Spleen (tissue), 13 donors: ENCODE measurements at places on chromosomes 13 and 19. TPM values are rescaled to one million over a fixed set of nuclear protein-coding genes. Genes with fewer than 3 reads are reported as not detected.

The ZNF99 gene
- 0.03 TPM for polyA plus RNA-seq

The ZNF497 gene
- 0.74 TPM for polyA plus RNA-seq

The TUBA3C gene
- polyA plus RNA-seq, result not detected

GRCh38 chr19:48644355-48644754 is 1.6 kb downstream of the CA11 start:
- DNase-seq, result no peak
- no peaks in the 10 kb centered on the region for H3K36me3 ChIP-seq
- peaks cover 5% of the 10 kb centered on the region for H3K27me3 ChIP-seq
- peaks cover 42% of the 10 kb centered on the region for H3K4me1 ChIP-seq

- no peak overlapping the region for H3K27ac ChIP-seq
- H3K27me3 ChIP-seq, result no peaks in the 10 kb centered on the region
- peak; percentile 84 for DNase-seq
- H3K36me3 ChIP-seq, result no peaks in the 10 kb centered on the region
Measured at GRCh38 chr19:50344661-50345318, 15.6 kb upstream of the KCNC3 start.

DNA sequence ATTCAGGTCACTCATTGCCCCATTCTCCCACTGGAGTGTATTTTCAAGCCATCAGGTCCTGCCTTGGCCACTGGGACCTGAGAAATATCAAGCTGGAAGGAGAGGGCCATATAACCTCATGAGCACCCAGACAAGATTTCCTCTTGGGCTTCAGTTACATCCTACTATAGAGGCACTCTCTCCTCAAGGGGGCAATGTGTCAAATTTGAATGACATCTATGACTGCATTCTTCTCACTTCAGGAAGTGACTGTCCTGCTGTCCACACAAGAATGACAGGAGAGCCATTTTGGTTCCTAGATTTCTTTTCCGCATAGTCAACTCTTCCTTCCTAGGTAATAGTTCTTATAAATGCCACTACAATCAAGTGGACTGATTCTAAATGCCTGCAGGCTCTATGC is 416.2 kb downstream of the DIAPH3 start:
- no peaks in the 10 kb centered on the region for H3K36me3 ChIP-seq
- DNase-seq, result no peak
- H3K4me1 ChIP-seq, result no peaks in the 10 kb centered on the region
- no peak overlapping the region for H3K4me3 ChIP-seq
- no peaks in the 10 kb centered on the region for H3K27me3 ChIP-seq
- no peak overlapping the region for H3K27ac ChIP-seq

- H3K36me3 ChIP-seq, result no peaks in the 10 kb centered on the region
- H3K27me3 ChIP-seq, result peaks cover 39% of the 10 kb centered on the region
- H3K4me1 ChIP-seq, result peaks cover 25% of the 10 kb centered on the region
- no peak overlapping the region for H3K27ac ChIP-seq
- no peak for DNase-seq
- H3K4me3 ChIP-seq, result no peak overlapping the region
Measured at GRCh38 chr13:95647321-95647720, 2.8 kb upstream of the DZIP1 start.

DNA sequence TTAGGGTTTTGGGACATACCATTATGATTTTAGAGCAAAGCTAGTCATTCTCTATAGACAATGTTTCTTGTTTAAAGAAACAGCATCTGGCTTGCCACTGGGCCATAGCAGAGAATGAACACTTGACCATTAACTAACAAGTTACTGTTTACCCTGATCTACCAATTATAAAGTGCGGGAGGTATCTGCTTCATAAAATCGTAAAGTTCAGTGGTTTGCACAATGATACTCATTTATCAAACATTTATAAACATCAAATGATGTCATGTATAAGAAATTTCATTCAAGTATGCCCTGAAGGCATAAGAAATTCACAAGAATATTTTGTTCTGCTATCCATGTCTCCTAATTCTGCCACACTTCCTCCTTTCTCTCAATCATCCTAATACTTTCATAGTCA is 139.2 kb downstream of the PCDH20 start:
- H3K27me3 ChIP-seq, result no peaks in the 10 kb centered on the region
- no peaks in the 10 kb centered on the region for H3K4me1 ChIP-seq
- DNase-seq, result no peak
- H3K27ac ChIP-seq, result no peak overlapping the region
- no peaks in the 10 kb centered on the region for H3K36me3 ChIP-seq

- H3K36me3 ChIP-seq, result no peaks in the 10 kb centered on the region
- no peaks in the 10 kb centered on the region for H3K4me1 ChIP-seq
- H3K4me3 ChIP-seq, result no peak overlapping the region
Measured at GRCh38 chr19:17926044-17926443, 6.8 kb upstream of the CCDC124 start.

The IRGC gene
- polyA plus RNA-seq, result not detected

DNA sequence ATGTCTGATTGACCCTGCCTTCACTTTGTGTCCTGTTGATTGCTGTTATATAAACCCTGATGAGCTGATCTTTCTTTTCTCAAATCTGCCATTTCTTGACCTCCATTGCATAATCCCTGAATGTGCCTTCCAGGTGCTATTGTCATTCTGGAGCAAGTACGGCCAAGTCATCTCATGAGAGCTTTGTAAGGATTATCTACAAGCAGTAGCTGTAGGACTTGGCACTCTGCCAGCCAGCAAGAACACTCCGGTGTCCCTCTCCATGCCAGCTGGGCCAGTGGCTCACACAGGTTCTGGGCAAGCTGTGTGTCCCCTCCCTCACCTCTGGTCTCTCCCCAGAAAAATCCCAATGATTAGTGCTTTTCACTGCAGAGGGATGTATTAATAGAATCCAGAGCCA is 348.1 kb downstream of the FOXO1 start:
- no peak for DNase-seq
- no peaks in the 10 kb centered on the region for H3K27me3 ChIP-seq
- peaks cover 28% of the 10 kb centered on the region for H3K4me1 ChIP-seq
- no peaks in the 10 kb centered on the region for H3K36me3 ChIP-seq

- no peaks in the 10 kb centered on the region for H3K36me3 ChIP-seq
- H3K27me3 ChIP-seq, result no peaks in the 10 kb centered on the region
- no peak for DNase-seq
- no peaks in the 10 kb centered on the region for H3K4me1 ChIP-seq
Measured at GRCh38 chr19:29273000-29273640, 60.2 kb upstream of the UQCRFS1 start.

DNA sequence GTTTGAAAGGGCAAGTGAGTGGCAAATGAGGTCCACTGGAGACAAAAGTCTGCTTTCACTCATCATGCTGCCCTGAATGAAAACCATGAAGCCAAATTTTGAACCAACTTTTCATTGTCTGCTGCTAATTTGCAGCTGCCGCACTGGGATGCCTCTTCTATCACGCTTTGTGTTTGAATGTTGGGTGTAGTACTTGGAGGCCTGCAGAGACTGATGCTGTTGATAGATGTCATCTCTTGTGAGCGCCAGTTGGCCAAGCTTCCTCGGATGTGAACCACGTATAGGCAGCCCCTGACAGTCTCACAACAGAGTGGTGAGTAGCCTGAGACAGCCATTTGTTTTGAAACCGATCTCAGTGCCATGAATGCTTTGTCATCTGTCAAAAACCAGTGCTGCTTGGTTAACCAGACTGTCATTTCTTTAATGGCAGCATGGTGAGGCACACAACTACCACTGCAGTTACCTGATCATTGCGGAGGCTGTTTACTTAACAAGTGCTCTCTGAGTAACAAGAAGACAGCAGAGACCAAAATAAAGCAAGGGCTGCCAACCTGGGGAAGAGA is 31.2 kb upstream of the SLC10A2 start:
- H3K27me3 ChIP-seq, result no peaks in the 10 kb centered on the region
- no peak overlapping the region for H3K27ac ChIP-seq
- no peaks in the 10 kb centered on the region for H3K4me1 ChIP-seq

DNA sequence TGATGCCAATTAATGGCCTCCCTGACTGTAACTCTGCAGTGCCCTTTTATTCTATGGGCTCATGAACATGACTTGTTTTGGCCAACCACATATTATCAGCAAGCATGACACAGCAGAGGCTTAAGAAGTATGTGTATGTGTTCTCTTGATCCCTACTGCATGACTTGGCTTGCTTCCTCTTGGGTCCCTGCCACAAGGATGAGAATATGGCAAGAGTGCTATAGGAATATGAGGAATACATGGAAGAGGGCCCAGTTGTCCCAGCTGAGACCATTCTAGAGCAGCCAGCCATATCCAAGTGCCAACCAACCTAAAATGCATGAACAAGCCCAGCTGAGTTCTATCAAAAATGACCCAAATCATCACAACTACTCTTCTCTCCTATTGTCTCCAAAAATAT is 576.7 kb upstream of the PCDH9 start:
- no peak overlapping the region for H3K4me3 ChIP-seq
- H3K36me3 ChIP-seq, result no peaks in the 10 kb centered on the region
- H3K27me3 ChIP-seq, result no peaks in the 10 kb centered on the region
- no peak for DNase-seq
- no peaks in the 10 kb centered on the region for H3K4me1 ChIP-seq

The PROZ gene
- not detected for polyA plus RNA-seq

The SOX1 gene
- not detected for polyA plus RNA-seq

GRCh38 chr19:41551711-41552110 is 24.3 kb upstream of the CEACAM21 start:
- H3K4me3 ChIP-seq, result peak overlapping the region; percentile 43
- H3K27ac ChIP-seq, result peak overlapping the region; percentile 86
- H3K36me3 ChIP-seq, result no peaks in the 10 kb centered on the region

The DZIP1 gene
- polyA plus RNA-seq, result 4.0 TPM

DNA sequence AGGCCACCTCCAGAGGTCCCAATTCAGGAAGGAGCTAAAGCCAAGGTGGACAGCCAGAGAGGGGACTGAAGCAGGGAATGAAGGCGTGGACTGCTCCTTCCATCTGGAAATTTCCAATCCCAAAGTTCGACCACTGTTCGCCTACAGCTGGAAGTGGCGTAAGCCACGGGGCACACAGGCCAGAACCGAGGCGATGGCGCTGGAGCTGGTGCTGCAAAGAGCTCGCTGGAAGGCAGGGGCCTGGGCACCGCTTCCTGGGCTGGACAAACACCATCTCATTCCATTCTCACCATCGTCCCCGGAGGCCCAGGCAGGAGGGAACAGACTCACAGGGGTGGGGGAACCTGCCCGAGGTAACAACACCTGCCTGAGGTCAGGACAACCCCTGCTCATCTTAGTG is 4.2 kb downstream of the MAP2K2 start:
- no peak overlapping the region for H3K4me3 ChIP-seq
- peaks cover 14% of the 10 kb centered on the region for H3K36me3 ChIP-seq
- H3K27ac ChIP-seq, result no peak overlapping the region
- no peaks in the 10 kb centered on the region for H3K27me3 ChIP-seq
- DNase-seq, result no peak
- H3K4me1 ChIP-seq, result peaks cover 17% of the 10 kb centered on the region

The NLRP11 gene
- 0.08 TPM for polyA plus RNA-seq

- H3K4me3 ChIP-seq, result no peak overlapping the region
- no peaks in the 10 kb centered on the region for H3K36me3 ChIP-seq
- DNase-seq, result no peak
- H3K27me3 ChIP-seq, result no peaks in the 10 kb centered on the region
Measured at GRCh38 chr19:38115271-38115802, 108.7 kb downstream of the DPF1 start.
